Stimulated activated CD8-positive, alpha-beta memory T cell treated with anti-CD3 and anti-CD28 coated beads, Interleukin-4, amount 100 ng/mL, for 48 hours (primary cell): ENCODE measurements at places on chromosomes 13 and 19.

DNA sequence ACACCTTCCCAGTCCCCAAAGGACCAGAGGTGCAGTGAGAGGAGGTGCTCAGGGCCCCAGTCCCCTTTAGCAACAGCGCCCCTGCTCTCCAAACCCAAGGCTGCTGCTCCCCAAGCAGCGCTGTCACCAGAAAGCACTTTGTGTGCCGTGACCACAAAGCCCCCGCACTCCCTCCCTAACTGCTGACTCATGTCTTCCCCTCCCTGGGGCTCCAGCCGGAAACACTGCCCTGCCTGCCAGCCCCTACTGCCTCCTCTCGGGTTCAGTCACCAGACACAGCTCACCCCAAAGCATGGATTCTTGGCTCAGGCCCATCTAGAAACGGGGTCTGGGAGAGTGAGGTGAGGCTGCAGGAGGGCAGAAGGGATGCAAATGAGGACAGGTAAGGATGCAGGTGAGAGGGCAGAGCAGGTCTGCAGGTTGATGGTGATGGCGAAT is 4.9 kb upstream of the TNFSF14 start:
- DNase-seq, result peak; percentile 94

GRCh38 chr19:14683439-14683838 is 6.4 kb upstream of the ZNF333 start:
- no peak for DNase-seq

DNA sequence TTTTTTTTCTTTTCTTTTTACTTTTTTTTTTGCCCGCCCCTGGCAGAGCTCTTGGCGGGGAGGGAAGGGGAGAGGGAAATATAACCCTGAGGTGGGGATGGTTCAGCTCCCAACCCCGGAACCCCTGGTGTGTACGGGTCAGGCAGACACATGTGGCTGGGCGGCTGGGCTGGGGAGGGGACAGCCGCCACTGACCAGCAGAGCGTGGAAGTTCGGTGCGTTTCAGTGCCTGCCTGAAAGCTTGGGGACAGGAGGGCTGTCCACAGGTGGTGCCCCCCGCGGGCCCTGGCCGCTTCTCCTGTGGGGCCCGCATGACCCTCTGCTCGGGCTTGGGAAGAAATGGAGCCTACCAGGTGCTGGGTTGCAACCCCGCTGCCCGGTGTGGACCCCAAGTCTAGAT is 5.2 kb upstream of the MYDGF start:
- no peak for DNase-seq

- DNase-seq, result no peak
Measured at GRCh38 chr19:31074199-31075125, 274.8 kb downstream of the TSHZ3 start.

- DNase-seq, result no peak
Measured at GRCh38 chr13:105464249-105464648, 1071.2 kb downstream of the EFNB2 start.
